ENCODE measurements at places on chromosomes 3 and 15.

- peak; percentile 33 for DNase-seq
Measured at GRCh38 chr3:51539291-51539941, 897 bp downstream of the RAD54L2 start.

DNA sequence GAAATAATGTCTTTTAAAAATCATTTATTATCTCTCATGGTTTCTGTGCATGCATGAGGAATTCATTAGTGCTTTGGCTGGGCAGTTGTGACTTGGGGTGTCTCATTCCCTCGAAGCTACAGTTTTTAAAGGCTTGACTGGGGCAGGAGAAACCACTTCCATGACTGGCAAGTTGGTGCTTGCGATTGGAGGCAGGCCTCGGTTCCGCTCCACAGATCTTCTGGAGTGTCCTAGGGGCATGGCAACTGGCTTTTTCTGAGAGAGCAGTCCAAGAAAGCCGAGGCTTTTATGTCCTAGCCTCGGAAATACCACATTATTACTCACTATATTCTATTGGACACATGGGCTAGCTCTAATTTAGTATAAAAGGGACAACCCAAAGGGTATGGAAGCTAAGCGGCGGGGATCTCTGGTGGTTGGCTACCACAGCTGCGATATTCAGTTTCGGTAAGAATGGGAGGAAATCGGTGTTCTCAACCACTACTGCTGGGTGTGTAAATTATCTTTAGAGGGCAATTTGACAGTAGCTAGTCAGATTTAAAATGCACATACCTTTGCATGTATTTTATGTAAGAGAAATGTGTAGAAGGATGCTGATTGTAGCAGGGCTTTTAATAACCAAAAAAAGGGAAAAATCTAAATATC lies 48.8 kb upstream of the TOP2B start:
- no peak for DNase-seq

DNA sequence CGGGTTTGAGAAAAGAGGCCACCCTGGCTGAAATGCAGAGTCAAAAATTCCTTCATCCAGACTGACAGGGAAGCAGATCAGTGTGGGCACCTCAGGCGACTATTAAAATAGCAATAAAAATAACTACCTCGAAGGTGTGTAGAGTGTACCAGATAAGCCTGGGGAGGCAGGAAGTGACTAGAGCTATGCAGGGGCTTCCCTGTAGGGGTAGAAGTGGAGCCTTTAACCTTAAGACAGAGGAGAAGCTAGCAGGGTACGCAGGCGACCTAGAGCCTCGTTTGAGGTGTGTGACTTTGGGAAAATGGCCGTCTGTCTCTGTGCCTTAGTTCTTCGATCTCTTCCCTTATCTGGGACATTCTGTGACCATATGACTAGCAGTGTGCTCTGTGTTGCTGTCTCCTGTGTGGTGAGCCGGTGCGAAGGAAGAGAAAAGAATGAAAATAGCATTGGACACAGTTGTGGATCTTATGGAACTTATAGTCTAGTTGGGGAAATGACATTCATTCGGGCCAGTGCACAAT lies 17.6 kb downstream of the BHLHE40 start:
- DNase-seq: no peak

GRCh38 chr3:42829083-42829627 lies 19.9 kb downstream of the ACKR2 start:
- no peak for DNase-seq

GRCh38 chr3:196144383-196145105 lies 62.7 kb upstream of the TFRC start:
- DNase-seq: no peak

GRCh38 chr3:147941969-147942368 lies 532.8 kb downstream of the ZIC1 start:
- no peak for DNase-seq

GRCh38 chr3:101212730-101213129 lies 107.6 kb downstream of the IMPG2 start:
- DNase-seq: no peak

GRCh38 chr15:77569729-77570125 lies 63.0 kb downstream of the LINGO1 start:
- no peak for DNase-seq

DNA sequence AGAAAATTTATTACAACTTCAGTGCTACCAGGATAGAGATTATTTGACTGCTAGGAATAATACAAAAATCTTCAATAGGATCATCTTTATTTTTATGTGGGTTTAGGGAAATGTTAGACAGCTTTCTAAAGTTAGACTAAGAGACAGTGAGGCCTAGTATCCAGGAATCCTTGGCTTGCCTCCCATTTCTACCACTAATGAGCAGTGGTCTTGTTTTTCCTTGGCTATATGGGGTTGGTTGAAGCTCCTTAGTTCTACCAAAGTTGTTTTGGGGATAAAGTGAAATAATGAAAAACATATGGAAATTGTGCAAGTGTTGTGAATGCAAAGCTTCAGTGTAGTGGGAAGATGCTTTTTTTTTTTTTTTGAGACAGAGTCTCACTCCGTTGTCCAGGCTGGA lies 16.8 kb downstream of the AP4E1 start:
- DNase-seq: no peak

GRCh38 chr3:127884041-127884440 lies 31.0 kb upstream of the KBTBD12 start:
- no peak for DNase-seq

GRCh38 chr15:26841941-26842340 lies 24.9 kb upstream of the GABRA5 start:
- DNase-seq: no peak

DNA sequence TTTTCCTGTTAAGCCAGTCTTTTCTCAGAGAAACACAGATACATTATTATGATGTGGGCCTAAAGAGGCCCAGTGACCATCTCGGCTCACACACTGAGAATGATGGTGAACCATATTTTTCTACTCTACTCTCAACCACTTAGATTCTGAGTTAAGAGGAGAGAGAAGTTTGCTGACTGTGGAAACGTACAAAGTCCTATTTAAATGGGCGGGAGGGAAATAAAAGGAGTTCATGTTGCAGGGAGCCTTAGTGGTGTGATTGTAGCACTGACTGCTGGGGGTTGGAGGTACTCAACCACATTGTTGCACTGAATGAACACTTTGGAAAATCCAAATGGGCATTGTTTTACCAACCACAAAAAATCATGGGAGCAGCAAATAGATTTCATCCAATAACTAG lies 51.0 kb downstream of the ATP8B4 start:
- no peak for DNase-seq

DNA sequence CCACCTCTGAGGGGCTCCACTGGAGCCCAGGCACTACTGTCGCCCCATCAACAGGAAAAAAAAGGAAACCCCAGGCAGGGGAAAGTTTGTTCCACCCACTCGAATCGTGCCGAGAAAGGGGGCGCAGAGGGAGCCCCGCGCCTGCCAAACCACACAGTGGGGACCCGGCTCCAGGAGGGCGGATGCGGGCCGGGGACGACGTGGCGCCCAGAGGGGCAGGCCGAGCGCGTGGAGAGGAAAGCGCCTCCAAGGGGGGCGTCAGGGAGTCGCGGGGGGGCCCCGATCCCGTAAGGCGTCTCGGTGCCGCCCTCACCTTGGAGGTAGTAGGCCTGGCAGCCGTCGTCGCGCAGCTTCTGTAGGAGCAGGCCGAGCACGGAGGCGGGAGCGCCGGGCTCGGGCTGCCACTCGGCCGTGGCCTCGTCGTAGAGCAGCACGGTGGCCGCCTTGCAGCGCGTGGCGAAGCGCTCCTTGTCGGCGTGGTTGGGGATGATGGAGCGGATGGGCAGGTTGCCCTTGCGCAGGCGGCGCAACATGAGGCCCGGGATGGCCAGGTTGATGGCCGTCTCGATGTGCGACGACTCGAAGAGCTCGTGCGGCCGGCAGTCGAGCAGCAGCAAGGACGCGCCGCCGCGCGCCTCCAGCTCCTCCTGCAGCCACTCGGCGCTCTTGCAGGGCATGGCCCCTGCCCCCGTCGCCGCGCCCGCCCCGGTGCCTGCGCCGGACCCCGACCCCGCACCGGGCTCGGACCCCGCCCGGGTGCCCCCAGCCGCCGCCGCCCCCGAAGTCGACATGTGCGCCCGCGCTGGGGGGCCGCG lies 627 bp downstream of the DUSP7 start:
- no peak for DNase-seq

DNA sequence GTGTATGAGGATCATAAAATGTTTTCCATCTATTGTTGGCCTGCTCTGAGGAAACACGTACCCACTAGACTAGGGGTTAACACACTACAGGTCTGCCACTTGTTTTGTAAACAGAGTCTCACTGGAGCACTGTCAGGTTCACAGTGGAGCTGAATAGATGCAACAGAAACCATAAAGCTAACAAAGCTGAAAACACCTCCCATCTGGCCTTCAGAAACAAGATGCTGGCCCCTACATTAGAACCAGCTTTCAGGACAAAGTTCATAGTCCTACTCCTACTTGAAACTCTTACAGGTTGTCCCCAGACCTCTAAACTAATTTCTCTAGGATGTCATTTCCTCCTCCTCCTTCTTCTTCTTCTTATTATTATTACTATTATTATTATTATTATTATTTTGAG lies 42.3 kb downstream of the SNX4 start:
- no peak for DNase-seq

All from thoracic aorta (tissue), 2 donors.